D341Med (cell line): ENCODE measurements at places on chromosomes 5 and 9.

DNA sequence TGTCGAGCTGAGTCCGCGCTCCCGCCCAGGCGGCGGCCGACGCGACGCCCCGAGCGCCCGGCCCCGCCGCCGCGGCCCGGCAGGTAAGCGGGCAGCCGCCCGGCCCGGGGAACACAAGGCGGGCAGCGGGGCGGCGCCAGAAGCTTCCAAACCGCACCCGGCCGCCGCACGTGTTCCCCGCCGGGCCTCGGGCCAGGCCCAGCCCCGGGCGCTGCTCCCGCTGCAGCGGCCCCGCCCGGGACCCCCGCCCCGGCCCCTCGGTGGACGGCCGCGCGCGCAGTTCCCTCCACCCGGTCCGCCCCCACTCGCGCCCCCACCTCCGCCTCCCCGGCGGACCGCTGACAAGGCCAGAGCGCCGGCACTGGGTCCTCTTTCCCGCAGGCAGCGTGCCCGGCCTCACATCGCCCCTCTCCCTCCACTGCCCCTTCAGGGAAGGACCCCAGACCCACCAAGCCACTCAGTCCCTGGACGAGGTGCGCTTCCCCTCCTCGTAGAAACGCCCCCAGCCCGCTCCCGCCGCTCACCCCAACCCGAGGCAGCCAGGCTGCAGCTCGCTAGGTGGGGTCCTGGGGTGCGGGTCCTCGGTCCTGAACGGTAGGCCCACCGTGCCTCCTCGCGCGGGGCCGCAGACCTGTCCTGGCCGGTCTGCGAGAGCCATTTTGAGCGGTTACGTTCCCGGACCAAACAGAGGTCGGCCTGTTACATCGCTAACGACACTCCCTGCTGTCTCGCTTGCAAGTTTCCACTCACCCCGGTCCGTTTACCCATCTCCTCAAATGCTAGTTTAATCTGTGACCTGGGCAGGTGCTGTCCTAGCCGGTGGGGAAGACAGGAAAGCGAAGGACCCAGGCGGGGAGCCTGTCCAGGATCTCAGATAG lies 475 bp downstream of the WDR5 start:
- DNase-seq = peak; percentile 58

DNA sequence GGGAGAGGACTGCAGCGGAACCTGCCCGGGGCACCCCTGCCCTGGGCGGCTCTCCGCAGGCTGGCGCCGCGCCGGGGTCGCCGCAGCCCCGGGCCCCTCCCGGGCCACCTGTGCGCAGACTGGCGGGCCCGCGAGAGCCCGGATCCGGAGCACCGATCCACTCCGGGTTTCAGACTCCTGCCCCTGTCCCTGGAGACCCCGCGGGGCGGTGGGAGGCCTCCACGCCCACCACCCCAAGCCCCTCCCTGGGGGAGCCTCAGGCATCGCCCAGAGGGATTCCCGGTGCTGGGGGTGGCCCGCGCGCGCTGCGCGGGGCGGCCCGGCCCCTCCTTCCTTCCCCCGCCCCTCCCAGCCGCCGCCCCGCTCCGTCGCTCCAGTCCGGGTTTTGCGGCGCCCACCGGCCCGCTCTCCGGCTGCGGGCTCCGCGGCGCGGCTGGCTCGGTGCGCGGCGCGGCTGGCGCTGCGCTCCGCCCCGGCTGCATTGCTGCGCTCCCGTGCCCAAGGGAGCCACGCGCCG lies at the start of gene UNC5A:
Gene UNC5A (plus strand): TSS at position 479 of the 517 bp plus-strand sequence. CDS start 192 bp downstream, outside the sequence.
- DNase-seq = peak; percentile 95

GRCh38 chr5:112124788-112125187 lies 294.3 kb downstream of the EPB41L4A start:
- DNase-seq = no peak

- DNase-seq = peak; percentile 21
Measured at GRCh38 chr5:93677359-93677891, 64.0 kb downstream of the POU5F2 start.

- no peak for DNase-seq
Measured at GRCh38 chr9:136318111-136318775, 9.1 kb upstream of the GPSM1 start.

GRCh38 chr5:172182291-172182690 lies 5.7 kb downstream of the STK10 start:
- DNase-seq = no peak

DNA sequence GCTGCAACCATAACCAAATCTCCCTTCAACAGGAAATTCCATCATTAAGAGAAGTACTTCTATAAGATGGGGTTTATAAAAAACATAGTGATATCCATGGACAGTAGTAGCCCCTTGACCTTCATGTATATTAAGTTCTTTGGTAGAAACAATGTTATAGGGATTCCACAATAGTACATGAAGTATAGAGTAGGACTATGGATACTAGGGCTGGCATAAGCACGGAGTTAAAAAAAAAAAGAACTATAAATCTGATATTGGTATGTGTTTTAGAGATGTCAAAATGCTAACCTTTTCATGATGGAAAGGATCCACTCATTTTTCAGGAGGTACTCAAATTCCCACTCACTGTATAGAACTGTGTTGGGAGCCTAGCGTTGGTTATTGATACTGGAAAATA lies 337.6 kb downstream of the FGF10 start:
- DNase-seq = no peak

DNA sequence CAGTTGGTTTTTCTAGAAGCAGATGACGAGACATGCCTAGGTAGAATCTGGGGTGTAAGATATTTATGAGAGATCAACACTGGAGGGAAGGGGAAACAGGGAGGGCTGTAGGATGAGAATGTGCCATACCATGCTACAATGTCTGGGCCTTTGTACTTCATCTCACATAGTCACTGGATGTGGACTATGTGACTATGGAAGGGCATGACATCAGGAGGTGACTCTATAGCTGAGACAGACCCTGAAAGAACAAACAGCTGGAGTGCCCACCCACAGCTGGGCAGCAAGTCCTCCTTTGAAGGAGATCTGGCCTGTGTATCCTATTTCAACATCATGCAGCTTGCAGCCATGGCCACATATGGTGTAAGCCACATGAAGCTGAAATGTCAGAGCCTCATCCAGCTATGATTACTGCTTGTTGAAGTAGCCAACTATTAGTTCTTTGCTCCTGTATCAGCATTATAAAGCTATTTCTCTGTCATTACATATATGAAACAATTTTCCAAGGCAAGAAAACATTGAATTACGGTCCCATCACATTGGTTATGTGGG lies 46.2 kb upstream of the KIF2A start:
- DNase-seq = no peak

DNA sequence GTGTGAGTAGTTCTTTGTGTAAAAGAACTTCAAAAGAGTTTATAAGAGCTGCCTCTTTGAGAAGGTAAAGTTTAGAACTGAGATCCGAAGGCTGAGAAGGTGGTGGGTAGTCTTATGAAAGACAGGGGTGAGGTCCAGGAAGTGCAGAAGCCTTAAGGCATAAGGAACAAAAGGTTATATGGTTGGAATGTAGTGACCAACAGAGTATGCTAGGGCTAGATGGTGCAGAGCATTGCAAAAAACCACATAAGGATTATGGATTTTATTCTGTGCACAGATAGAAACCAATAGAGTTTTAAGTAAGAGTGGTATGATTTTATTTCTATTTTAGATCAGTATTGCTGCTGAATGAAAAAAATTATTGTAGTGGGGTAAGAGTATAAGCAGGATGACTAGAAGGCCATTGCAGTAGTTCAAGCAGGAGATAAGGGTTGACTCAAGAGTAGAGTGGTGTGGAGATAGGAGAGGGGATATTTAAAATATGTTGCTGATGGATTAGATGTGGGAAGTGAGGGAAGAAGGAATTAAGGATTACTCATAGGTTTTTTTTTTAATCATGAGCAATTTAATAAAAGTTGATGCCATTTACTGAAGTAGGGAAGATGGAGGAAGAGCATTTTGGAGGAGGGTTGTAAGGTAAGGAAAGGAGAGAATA lies 3.7 kb downstream of the RECK start:
- no peak for DNase-seq

DNA sequence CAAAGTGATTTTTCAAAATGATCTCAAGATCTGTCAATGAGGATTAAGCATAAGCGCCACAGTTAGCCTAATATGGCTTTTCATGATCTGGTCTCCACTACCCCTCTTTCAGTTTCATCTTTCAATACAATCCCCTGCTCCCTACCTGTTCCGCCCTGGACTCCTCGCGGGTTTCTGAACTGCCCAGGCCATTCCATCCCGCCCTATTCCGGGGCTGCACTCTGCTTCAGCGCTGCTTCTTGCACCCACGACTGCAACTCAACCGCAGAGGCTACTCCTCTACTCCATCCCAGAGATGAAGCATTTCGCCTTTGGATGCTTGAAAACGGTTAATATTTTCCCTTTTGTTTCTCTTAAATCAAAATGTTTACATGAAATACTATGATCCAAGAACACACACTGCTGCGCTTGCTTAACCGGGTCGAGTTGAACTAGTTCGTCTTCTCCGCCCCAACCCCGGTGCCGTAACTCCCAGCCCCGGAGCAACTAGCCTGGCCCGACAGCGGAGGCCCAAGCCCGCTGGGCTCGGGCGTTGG lies 716 bp upstream of the OTULIN start:
- no peak for DNase-seq

DNA sequence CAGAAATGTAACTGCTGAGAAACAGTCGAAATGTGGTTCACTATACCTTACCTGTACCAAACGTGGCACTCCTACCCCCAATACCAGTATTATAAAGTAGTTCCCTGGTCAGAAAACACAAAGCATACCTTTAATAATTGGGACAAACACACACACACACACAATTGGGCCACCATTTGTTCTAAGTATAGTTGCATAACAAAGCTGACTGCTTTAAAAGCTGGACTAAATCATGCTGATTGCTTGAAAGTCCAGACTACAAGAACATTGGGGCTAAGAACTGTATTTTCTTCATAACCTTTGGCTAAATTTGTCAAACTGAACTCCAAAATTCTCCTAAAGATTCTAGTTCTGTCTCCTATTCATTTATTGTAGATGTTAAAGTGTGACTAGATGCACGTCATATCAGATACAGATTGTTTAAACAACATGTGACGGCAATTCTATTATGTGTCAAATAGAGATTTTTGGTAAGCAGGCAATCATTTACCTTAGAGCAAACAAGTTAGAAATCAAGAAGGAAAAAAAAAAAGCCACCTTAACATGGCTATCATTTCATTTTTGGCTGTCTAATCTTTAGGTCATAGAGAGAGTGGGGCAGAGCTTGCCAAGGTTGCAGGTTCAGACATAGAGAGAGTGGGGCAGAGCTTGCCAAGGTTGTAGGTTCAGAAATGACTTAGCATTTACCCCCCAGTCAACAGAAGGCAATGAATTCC lies 265.1 kb downstream of the ARL15 start:
- no peak for DNase-seq

- DNase-seq = no peak
Measured at GRCh38 chr5:91929522-91929817, 546.4 kb upstream of the ARRDC3 start.

DNA sequence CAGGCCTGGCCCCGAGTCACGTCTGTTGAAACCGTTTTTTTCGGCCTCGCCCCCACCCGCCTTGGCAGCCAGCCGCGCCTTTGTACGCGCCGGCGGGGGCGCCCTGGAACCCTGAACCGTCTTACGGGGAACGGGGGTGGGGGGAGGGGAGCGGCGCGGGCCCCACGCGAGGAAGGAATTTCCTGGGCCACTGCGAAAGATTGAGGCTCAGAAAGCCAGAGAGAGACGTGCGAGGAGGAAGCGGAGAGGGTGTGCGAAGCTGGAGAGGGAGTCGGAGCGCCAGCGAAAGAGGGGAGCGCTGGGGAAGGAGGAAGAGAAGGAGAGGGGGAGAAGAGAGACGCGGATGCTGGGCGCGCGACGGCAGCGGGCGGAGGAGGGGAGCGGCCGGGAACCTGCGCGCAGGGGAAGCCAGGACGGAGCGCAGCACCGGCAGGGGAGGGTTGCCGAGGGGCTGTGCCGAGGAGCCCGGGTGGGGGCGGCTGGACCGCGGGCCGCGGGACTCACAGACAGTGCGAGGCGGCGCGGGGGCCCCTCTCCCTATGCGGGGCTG lies 4.6 kb upstream of the PRDM12 start:
- peak; percentile 68 for DNase-seq
